ENCODE measurements at places on chromosomes 4 and X. TPM values are rescaled to one million over a fixed set of nuclear protein-coding genes. Genes with fewer than 3 reads are reported as not detected.

DNA sequence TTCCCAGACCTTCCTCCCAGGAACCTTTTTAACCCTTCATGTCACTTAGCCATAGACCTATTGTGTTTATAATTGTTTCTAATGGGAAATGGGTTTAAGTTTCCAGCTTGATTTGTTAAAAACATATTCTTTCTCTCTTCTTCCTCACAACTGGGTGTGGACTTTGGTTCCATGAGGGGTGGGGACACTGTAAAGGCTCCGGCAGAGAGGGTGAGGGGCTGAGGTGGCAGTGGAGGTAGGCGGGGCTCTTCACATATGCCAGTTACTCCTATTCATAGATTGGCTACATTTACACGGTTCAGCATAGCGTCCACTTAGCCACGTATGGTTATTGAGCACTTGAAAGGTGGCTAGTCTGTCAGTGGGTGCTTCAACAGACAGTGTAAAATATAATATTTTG, 7.8 kb downstream of the INTS6L start:
- DNase-seq: no peak

DNA sequence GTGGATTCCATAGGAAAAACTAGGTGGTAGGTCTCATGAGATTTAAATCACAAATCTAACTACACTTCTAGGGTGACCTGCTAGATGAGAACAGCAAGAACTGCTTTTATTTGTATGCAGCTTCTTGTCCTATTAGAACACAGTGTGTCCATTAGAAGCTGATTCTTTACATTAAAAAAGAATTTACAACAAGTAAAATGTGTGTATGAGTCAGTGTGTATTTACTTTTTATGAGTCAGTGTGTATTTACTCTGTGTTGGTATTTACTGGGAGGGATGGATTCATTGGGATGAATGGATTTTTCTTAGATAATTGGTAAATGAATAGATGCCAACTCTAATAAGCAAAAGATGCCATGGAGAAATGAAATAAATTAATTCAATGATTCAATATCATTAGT, 40.6 kb upstream of the XPNPEP2 start:
- no peak for DNase-seq

DNA sequence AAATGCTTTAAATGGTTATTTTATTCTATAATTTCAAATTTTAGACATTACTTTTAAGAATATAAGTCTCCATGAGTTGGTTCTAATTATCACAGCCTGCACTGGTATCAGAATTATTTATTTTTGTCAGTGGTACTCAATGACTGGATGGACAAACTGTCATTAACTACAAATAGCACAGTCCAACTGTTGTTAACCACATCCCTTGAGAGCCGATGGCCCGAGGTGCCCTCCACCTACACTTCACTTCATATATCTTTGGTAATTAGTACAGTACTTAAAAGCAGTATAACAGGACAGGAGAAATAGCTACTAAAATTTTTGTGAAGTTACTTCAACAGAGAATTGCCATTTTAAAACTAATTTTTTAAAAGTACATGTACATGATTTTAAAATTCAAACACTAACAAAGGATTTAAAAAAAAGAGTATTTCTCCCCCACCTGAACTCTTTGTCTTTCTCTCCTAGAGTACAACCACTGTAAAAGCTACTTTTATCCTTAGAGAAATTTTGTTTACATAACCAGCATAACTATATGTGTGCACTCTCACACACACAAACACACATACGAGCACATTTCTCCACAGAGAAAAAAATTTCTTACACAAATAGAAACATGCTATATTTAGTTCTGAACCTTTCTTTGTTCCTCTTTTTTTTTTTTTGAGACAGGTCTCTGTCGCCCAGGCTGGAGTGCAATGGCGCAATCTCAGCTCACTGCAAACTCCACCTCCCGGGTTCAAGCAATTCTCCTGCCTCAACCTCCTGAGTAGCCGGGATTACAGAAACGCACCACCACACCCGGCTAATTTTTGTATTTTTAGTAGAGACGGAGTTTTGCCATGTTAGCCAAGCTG, 6.5 kb downstream of the TIFA start:
- no peak for DNase-seq

DNA sequence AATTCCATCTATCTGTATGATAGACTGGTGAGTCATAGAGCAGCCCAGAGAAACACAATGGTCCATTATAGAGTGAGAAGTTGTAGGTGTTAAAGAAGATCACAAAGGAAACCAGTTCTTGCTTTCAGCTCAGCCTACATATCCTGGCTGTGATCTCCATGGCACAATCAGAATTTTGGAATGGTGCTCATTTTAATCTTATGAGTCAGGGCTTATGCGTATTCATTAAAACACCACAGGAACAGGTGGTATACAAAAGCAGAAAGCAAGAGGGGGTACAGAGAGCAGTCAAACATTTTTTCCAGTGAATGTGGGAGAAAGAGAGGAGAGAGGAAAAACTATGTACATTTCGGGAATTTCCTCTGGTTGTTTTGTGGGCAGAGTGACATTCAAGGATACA, 126.9 kb downstream of the MFAP3L start:
- DNase-seq: no peak

DNA sequence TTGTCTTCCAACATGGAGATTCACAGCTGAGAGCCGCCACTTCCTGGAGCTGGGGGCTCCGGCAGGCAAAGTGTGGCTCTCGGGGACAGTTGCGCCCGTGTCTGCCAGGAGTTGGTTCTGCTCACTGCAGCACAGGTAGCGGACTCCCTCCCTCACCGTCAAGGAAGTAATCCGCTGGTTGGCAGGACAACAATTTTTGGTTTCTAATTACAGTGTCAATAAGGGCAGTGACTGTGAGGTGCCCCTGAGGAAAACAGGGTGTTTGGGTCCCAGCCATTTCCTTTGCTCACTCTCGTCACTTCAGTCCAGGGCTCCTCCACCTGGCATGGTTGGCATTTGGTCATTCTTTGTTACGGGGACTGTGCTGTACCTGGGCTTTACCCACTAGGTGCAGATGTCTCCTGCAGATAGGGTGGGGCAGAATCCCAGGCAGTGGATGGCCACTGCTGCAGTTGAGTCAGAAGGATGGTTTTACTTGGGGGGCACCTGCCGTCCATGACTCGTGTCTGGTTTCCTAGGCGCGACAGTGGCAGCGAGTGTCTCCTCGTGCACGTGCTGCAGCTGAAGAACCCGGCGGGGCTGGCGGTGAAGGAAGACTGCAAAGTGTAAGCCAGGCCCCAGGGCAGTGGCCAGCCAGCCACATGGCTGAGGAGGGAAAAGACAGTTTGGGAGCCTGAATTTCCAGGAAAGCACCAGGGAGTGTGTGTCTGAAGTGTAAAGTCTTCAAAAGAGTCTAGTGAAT, 32.1 kb upstream of the CLCN4 start:
- DNase-seq: no peak

Gene NLGN3
- total RNA-seq: 0.67 TPM

Gene PDGFC
- 12.3 TPM for total RNA-seq

Gene NIPAL1
- 18.1 TPM for total RNA-seq

Gene ARHGAP24
- total RNA-seq: 2.5 TPM

Gene TMEM150C
- total RNA-seq: 5.0 TPM

Gene RTL5
- total RNA-seq: 2.5 TPM

Gene HSFX4
- total RNA-seq: not detected
